ENCODE measurements at places on chromosomes 6 and 20.

DNA sequence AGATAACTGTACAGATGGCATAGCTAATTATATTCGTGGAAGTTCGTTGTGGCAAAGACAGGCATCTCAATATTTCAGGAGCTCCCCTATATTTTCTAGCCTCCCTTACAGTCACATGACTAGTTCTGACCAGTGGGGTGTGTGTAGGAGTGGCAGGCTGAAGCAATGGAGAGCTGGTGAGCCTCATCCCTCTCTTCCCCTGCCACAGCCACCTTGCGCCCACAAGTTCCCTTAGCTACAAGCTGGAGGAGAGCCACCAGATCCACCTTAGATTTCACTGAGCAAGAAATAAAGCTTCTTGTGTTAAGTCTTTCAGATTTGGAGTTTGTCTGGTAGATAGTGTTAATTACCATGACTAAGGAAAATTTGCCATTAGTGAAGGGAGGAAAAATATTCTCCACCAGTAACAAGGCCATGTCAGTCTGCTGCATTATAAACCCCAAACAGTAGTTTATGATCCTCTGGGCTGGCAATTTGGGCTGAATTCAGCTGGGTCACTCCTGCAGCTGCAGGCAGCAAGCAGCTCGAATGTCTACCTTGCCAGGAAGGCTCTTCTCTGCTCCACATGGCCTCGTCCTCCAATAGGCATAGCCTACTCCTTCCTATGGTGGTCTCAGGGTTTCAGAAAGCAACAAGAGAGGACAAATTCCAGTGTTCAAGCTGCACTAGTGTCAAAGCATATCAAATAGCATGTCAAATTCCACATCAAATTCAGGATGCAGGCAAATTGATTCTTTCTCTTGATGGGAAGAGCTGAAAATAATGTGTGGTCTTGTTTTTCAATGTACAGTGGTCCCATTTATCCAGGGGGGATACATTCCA, 7.4 kb upstream of the RBCK1 start:
- no peak for DNase-seq

- DNase-seq = no peak
These were observed 18.7 kb downstream of the SERPINB6 start for GRCh38 chr6:2952557-2953095.

DNA sequence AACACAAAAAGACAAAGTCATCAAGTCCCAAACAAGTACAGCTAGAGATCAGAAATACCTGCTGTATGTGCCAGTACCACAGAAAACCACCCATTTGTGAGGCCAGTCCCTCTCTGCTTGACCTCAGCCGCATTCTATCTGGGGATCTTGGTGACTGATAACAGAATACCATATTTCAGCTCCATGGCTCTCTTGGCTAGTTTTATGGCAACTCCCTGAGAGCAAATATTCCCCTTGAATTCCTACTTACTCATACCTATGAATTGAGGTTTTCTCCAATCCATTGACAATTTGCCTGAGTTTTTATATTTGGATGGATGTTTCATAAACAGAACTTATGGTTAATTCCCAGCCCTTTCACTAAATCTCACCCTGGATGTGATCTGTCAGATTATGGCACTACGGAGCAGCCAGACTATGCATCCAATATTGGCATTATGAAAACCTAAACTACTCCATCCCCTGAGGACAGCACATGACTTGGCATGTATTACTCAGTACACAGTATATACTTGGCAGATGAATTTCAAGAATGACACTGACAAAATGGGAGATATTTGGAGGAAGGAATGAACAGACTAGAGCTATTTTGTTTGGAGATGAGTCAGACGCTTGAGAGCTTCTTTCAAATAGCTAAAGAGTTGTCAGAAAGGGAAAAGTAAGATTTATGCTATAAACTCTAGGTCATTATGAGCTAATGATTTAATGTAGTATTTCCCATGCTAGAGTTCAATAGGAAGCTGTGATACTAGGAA, 95.7 kb downstream of the PRDM1 start:
- no peak for DNase-seq

DNA sequence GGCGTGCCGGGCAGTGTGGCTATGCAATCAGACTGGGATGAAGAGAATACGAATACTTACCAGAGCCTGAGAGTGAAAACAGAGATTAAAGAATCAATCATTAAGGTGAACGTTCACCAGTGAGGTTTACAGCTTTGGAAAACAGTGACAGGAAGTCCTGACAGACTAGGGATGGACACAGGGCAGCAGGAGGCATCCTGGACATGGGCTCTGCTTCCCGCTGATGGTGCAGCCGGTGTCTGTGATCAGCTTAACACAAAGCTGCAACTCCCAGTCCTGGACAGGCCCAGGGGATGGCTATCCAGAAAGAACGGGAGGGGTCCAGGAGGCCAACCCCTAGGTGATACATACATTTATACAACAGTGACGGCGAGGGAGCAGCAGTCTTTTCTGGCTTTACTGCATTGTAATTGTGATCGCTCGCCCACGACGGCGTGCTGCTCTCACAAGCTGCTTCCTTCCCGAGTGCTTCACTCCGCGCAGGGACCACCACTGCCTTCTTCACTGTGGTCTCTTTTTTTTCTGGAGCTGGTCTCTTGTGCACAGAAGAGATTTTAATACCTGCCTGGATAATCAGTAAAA, 20.7 kb downstream of the DIDO1 start:
- no peak for DNase-seq

DNA sequence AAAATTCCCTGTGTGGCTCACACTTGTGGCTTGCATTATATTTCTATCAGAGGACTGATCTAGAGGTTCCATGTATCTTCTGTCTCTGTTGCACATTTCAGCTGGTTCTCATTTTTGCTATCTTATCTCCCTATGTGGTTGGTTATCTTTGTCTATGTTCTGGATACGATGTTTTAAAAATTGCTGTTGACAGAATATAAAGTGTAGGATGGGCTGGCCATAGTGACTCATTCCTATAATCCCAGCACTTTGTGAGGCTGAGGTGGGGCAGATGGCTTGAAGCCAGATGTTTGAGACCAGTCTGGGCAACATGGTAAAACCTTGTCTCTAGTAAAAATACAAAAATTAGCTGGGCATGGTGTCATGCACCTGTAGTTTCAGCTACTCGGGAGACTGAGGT, 9.9 kb upstream of the ULBP3 start:
- DNase-seq = no peak

- DNase-seq = no peak
These were observed 117.3 kb downstream of the TMEM170B start for GRCh38 chr6:11654876-11655275.

DNA sequence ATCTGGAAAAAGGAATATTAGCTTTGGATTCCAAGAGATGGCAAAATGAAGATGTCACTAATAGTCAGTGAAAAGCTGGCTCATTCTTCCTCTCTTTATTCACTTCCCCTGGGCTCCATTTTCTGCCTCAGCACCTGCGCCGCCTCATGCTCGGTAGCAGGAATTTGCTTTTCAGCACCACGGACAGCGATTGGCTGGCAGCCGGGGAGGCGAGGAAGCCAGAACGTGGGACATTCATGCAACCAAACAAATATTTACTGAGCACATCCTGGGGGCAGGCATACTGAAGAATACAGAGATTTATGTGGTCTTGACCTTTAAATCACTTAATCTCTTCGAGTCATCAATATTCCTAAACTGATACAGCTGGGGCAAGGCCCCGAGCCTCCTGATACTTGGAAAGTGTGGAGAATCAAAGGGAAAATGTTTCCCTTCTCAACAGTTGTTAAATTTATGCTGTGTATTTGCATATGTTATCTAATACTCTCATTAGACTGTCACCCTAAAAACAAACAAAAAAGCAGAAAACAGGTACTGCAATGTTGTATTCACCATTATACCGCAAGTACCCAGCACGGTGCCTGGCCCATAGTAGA, 12.1 kb upstream of the PDYN start:
- no peak for DNase-seq

- peak; percentile 57 for DNase-seq
These were observed 159.9 kb downstream of the OR2B2 start for GRCh38 chr6:27752038-27752885.

DNA sequence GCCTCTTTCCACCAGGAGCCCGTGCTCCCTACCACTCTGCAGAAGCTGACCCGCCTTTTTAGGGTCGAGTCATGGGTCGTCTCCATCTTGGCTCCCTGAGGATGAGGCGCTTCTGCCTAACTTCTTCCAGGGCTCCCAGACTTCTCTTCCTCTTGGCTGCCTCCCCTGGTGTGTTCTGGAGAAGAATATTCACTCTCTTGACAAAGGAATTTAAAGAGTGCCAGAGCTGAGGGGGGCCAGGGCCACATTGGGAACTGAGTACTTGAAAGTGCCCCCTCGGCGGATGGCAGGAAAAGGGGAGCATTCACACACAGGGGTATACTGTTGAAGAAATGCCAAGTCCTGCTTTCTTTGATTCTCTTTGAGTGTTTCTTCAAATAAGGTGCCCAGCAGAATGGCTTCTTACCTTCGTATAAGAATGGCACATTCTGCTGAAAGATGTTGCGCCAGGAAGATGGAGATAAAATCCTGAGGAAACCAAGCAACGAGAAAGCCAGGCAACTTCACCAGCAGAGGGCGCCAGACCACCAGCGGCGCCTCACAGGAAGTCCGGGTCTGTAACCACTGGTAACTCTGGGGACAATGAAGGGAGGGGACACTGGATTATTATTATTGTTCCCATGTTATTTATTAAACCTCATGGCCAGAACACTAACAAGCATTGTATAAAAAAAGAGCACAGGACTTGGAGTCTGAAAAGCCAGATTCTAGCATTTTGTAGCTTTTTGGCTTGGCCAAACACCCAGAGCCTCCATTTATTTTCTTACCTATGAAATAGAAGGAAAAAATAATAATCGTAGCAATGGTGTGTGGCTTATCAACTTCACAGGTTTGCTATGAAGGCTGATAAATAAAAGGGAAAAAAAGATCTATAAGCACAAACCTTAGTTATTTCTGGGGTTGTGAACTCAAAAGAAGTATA, 176.7 kb downstream of the HACE1 start:
- DNase-seq = no peak

- DNase-seq = no peak
These were observed 699.5 kb upstream of the FLRT3 start for GRCh38 chr20:15036948-15037347.

GRCh38 chr6:31586008-31586407, at the start of gene LST1:
TSS of gene LST1 (plus strand) at chr6:31586277. CDS start at chr6:31587300, 1,023 bp downstream.
- no peak for DNase-seq

DNA sequence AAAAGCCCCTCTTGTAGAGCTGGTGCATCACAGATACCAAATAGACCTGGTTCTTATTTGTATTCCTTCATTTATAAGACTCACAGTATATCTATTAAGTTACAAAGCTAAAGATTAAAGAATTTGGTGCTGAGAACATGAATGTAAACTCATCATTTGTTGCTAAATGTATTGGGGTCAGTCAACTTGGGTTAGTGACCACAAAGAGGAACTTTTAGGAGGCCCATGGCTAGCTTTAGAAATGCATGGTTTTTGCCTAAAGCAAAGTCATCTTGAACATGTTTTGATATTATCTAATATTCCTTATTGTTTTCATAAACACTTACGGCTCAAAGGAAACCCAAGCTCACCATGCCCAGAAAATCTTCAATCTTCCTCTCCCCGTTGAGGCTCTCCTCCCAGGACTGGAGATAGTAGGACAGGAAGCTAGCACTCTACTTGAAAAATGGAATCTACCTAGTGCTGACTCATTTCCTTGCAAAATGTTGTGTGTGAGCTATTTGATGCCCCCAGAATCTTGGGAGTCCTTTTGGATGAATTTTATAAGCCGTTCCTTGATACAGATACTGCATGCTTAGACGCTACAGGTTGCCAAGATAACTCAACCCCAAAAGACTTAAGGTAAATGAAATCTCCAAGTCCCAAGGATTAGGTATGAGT, 121.4 kb downstream of the BMP2 start:
- no peak for DNase-seq

GRCh38 chr6:38099221-38099620, 279.7 kb downstream of the ZFAND3 start:
- DNase-seq = no peak

GRCh38 chr6:11975353-11975977, 36.6 kb upstream of the HIVEP1 start:
- DNase-seq = no peak

- DNase-seq = no peak
These were observed 65.3 kb upstream of the ZNF217 start for GRCh38 chr20:53658973-53659372.

- DNase-seq = no peak
These were observed 586 bp upstream of the HMGA1 start for GRCh38 chr6:34236131-34236442.

GRCh38 chr6:157974341-157974894, 7.2 kb upstream of the SYNJ2 start:
- no peak for DNase-seq

DNA sequence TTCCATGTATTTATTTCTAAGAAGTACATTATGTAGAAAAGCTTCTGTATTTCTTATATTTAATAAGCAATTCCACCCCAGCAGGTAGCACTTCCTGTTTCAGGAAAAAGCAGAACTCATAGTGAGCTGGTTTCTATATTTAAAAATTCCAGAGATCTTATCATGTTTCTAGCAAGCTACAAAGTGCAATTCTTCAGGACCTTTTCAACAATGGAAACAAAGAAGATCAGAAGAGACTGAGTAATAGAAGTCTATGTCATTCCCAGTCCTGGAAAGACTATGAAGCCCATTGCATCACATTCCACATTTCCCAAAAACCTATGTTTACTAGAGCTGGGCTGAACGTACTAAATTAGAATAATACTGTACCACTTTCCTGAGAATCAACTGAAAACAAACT, 302.6 kb upstream of the NRSN1 start:
- DNase-seq = no peak

DNA sequence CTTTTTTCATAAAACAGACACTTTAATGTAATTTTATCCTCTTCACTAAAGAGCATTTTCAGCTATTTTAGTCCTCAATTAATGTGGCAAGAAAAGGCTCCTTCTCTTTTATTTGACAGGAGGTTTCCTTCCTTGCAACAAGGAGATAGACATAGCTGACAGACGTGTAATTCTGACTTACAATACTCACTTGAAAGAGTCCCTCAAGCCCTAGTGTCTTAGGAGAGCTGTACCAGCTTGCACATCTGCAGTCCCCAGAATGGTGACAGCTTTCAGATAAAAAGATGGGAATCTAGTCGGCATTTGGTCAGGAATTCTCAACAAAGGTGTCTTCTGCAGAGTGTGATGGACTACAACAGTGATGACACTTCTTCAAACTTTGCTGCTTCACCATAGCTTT, 603.7 kb upstream of the PTCHD4 start:
- DNase-seq = no peak

DNA sequence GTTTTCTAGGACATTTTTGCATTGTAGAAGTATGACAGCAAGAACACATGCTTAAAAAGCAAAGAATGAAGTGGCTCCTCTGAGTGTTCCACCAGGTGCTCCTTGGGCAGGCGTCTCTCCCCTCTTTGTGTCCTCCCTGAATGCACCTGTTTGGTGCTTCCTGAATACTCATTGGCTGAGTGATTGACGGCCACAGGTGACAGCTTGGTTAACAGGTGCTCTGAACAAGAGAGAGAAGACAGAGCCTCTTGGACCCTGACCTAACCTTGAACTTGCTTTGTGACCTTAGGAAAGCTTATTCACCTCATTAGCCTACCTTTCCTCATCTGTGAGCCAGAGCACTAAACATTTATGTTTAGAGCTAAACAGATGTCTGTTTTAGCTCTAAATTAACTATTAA, 93.7 kb downstream of the TULP4 start:
- no peak for DNase-seq

DNA sequence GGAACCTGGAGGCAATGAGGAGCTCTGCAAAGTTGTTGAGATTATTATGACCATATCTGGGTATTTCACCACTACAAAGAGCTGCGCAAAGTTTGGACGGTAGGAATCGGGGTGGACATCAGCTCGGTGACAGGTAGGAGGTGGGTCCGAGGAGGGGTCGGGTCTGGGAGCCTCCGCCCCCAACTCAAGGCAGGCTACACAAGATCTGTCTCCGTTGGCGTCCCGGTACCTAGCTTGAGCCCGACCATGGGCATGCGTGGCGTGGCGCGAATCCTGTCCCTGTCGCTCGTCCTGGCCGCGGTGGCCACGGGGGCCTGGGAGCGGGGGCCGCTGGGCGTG, 40.2 kb upstream of the ZNFX1 start:
- no peak for DNase-seq

Data from epithelial cell of proximal tubule (primary cell).